ENCODE measurements at places on chromosomes 12 and 14.

DNA sequence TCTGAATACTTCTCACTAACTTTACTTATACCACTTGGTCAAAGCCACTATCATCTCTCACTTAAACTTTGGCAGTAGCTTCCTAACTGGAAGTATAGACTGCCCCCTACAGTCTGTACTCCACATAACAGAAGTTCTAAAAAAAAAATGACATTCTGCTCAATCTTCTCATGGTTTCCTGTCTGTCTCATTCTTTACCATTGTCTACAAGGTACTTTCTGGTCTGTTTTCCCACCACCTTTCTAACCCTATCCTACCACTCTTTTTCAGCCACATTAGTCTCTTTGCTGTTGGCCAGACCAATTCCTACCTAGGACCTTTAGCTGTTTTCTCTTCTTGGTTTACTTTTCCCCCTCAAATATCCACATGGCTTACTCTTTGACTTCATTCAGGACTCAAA lies 14.7 kb downstream of the CPSF6 start:
- no peak for DNase-seq

DNA sequence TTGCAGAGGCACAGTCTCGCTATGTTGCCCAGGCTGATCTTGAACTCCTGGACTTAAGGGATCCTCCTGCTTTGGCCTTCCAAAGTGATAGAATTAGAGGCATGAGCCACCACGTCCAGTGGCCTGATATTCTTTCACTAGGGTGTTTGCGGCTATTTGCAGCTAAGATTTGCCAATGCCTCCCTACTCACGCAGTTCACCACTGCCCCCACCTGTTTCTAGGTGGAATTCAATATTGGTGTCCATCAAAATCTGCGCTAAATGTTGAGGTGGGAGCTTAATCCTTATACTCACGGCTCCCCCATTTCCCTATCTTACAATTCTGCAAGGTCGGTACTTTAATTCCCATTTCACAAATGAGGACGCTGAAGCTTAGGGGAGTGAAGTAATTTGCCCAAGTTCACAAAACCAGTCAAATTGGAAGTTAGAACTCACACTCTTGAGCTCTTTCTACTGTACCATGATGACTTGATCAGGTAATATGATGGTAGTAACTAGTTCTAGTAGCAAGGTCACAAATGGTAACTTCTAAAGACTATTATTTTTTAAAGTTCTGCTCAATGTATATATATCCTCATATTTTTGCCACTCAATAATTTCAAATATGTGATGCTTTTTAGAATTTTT lies 22.1 kb upstream of the LRRC9 start:
- no peak for DNase-seq

- DNase-seq, result no peak
These were observed 2.1 kb downstream of the HELB start for GRCh38 chr12:66304296-66304900.

DNA sequence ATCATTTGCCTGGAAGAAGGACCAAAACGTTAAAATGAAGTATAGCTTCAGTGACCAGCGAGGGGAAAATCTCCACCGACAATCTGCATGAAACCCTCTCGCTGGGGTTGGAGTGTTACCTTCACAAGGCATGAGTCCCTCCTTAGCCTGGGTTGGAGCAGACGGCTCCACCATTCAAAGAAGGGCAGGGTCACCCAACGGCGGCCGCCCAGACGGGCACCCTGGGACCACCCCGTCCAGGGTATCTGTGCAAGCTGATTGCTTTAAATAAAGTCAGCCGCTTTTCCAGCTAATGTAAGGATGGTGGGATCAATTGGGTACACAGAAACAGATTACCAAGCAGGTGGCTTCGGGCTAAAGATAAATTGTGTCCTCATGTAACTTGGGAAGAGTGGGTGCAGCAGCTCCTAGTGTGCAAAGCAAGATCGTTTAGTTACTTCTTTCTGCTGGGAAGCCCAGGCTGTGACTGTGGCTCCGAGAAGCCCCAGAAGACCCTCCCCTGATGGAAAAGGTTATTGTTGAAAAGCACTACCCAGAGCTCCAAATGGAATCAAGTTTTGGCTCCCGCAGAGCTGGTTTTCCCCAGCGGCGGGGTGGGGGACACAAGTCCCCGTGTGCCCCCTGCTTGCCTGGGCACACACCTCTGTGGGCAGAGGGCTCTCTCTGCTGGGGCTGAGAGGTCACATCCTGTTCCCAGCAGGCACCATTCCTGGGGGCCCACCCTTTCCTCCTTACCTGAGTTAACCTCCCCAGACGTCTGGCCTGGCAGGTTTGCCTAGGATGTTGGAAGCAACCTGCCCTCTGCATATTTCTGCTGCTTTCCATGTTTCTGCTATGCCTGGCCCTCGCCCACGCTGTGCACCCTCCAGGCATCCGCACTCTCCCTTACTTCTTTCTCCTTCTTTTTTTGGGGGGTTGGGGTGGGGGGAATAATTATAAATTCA lies 318.6 kb upstream of the DIO3 start:
- DNase-seq, result no peak

DNA sequence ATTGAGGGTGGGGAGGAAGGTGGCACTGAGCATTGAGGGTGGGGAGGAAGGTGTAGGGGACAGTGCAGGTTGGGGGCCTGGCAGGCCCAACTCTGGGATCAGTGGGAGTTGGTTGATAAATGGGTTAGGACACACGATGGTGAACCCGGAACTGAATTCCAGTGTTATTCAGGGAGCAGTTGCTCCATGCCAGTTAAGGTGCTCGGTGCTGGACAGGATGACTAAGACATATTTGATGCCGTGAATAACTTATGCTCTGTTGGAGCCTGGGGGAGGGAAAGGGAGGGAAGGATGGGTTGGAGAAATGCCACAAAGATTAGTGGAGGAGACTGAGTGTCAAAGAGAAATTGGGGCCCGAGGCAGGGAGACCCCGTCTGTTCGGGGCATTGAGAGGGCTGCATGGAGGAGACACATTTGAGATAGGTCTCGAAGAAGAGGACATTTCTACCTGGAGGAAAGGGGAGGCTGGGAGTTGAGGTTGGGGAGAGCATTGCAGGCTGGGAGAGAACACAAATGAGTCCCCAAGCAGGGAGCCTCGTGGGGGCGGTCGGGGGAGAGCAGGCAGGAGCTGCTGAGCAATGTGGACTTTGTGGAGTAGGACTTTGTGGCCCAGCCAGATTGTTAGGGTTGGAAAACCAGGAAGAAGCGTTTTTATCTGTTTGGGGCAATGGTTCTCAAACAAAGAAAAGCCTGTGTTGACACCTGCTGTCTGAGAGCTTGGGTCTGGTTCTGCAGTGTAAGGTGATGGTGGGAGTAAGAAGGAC lies 65.3 kb downstream of the IQSEC3 start:
- DNase-seq, result no peak

- DNase-seq, result no peak
These were observed 1097.4 kb upstream of the TMEM132C start for GRCh38 chr12:127169321-127170181.

DNA sequence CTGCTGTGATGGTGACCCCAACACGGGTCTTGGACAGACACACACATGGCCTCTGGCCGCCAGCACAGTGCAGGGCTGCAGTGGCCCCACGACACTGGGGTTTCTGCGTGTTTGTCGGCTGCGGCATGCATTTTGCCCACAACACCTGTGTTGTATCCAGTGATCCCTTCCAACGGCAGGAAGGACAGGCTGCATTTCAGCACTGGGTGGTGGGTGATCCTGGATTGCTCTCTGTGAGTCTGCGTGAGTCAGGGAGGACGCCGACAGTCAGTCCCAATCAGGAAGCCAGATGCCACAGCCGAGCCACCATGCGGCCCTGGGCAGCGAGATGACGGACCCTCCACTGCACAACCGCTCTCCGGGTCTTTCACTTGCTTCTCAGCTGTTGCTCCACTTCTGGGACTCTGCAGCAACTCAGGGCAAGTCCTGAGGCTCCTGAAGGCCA lies 20.6 kb downstream of the LRTM2 start:
- DNase-seq, result no peak

DNA sequence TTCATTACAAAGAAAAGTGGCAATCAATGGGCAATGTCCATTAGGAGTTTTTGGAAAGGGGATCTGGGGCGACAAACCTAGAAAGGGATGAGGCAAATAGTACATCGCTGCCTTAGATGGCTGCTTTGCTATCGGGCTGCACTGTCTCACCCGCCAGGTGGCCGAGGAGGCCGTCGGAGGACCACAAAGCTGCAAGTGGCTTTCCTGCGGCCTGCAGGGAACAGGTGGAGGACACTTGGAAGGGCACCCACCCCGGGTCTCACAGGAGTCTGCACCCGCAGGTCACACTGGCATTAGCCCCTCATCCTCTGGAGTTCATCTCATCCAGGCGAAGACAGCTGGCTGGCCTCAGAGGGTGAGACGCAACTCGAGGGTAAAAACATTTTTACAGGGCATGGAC lies 1392.5 kb downstream of the AACS start:
- DNase-seq, result no peak

- no peak for DNase-seq
These were observed 36.7 kb upstream of the TMCC3 start for GRCh38 chr12:94686834-94687628.

DNA sequence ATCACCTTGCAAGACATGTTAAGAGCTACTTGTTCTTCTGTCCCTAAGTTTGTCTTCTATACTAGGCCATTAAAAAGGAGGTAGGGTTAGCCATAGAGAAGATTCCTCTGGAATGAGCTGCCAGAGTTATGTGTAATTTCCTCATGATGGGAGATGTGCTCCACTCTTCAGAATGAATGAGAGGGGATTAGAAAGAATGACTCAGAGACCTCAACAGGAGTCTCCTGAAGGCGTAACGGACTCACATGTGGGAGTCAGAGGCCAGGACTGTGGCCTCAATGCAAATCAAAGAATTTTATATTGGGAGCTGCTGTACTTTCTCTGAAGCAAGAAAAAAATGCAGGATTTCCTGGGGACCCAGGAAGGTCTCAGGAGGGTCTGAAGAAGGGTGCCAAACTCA lies 87.8 kb upstream of the ATXN7L3B start:
- DNase-seq, result no peak

DNA sequence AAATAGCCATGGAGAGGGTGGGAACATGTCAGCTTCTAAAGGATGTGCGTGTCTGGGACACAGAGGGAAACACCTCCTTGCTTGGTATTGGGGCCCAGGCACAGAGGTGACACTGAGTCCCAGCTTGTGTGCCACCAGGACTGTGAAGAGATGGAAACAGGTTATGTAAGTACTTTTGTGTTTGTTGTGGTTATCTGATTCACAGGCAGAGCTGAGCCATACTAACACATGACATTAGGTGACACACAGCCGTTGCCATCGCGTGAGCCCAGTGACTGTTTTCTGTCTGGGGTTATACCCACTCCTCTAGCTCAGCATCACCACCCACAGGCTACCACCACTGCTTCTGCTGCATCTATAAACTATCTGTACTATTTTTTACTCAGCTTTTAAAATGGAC lies 12.1 kb upstream of the FLVCR2 start:
- DNase-seq, result peak; percentile 75

DNA sequence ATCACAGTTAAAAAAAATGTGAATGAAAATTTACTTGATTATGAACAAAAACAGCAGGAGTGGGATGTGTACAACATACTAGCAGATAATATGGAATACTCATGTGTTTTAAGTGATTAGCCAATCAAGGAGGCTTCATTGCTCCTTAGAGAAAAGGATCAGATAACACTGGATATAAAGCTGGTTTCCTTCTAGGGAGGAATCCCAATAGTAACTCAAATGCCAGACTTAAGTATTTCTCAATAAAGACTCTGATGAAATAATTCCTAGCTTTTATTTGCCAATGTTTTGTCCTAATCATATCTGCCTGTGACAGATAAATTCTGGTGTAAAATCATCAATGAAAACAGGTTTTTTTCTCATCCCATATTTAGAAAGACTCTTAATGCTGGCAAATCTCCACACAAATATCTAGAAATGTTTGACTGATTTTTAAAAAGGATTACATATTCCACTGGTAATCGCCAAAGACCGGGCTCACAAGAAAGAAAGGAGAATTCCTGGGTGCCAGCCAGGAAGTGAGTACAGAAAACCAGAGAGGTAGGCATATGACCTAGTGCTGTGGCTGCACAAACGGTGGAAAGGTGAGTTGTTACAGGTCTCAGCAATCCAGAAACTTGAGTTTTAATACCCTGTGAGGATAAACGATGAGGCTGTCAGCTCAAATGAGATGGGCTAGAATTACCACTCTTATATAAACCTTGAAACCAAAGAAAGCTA lies 108.6 kb upstream of the TTC7B start:
- DNase-seq, result no peak

DNA sequence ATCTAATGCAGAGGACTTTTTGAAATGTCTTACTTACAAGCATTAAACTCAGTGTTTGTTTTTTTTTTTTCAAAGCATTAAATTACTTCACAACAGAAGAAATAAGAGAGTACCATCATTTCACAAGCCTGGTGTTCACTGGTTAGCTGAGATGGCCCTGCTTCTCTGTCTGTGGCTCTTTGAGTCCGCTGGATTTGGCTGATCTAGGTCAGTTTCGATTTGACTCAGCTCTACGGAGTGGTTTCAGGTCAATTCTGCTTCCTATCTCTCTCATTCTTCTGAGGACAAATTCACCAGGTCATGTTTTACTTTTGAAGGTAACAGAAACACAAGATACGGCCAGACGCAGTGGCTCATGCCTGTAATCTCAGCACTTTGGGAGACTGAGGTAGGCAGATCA lies 1066.1 kb downstream of the FLRT2 start:
- no peak for DNase-seq

GRCh38 chr14:87999277-87999676 lies 5.7 kb upstream of the GPR65 start:
- no peak for DNase-seq

DNA sequence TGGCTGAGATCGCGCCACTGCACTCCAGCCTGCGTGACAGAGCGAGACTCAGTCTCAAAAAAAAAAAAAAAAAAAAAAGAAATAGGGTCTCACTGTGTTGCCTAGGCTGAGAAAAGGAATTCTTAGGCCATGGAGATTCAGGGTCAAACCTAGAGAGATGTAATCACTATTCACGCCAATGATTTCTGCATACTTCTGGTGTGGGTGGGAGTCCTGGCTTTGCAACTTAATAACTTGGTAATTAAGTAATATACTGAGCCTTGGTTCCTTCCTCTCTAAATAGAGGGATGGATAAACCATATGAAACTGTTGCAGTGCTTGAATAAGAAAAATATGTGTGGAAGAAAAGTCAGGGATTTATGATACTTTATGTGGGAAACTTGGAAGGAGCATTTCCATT lies 2.7 kb downstream of the ZNF410 start:
- no peak for DNase-seq

DNA sequence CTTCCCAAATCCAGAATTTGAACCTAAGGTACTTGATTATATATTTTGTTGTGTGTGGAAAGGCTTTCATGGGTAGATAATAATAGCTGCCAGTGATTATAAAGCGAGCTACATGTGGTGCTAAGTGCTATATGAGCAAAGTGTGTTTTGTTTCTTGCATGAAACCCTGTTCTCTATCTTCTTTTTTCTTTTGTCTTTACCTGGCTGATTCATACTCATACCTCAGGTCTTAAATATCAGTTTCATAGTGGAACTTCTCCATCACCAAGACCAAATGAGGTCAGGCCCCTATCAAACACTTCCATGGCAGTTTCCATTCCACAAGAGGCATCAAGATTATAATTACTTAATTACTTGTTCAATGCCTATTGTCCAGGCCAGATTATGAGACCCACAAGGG lies 6.9 kb downstream of the MAP3K9 start:
- DNase-seq, result no peak

- no peak for DNase-seq
These were observed 140.5 kb upstream of the FKBP4 start for GRCh38 chr12:2654311-2654710.

GRCh38 chr12:91551927-91552326 lies 369.3 kb upstream of the DCN start:
- no peak for DNase-seq
